ENCODE measurements at places on chromosomes 7 and 10. TPM values are rescaled to one million over a fixed set of nuclear protein-coding genes. Genes with fewer than 3 reads are reported as not detected.

DNA sequence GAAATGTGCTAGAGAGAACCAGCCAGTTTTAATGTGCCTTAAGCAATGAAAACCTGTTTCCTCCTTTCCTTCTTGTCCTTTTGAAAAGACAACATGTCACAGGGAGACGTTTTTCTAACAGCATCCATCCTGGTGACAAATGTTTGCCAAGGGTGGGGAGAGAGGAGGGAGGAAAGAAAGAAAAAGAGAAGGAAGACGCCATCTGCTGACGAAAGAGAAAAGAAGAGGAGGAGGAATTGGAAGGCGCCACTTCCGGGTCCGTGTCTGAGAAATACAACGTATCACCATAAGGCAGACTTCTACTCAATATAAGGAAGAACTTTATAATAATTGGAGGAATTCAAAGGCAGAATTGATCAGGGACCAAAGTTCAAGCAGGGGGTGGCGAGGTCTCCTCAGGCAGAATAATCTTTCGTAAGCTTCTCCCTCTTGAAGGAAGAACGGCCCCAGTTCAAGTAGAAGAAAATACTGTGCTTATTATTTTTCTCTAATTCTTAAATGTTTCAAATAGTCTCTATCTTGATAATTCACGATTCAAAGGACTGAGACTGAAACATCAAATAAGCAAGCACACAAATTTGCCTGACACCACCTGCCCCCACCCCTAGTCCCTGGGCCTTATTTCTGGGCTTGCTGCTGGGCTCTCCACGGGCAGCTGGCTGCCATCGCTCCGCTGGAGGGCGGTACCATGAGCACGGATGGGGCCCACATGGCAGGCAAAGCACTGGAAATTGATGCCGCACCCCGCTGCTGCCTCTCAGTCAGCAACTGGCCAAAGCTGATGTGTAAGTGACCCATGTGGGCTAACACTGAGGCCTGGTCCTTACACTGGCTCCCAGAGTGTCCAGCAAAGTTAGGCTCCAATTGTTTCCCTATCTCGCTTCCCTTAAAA, 273.7 kb upstream of the KLF14 start:
- peak; percentile 52 for DNase-seq

GRCh38 chr10:24438800-24439199, 229.9 kb downstream of the KIAA1217 start:
- DNase-seq, result no peak

DNA sequence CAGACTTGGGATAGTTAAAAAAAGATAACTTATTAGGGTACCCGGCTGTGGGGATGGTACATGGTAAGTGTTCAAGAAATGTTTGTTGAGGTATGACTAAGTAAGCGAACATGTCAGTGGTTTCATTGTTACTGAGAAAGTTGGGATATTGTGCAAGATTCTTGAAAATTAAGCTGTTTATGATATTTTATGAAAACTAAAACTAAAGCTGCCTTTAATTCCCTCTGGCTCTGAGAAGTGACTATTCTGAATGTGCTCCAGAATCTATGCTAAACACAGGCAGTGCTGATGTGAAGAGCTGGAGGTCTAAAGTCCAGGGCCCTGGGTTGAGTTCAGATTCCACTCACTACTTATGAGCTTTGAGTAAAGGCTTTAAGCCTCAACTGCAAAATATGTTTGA, 72.9 kb downstream of the AOAH start:
- DNase-seq, result no peak

GRCh38 chr7:45967591-45968157, 46.6 kb upstream of the IGFBP3 start:
- DNase-seq, result no peak

DNA sequence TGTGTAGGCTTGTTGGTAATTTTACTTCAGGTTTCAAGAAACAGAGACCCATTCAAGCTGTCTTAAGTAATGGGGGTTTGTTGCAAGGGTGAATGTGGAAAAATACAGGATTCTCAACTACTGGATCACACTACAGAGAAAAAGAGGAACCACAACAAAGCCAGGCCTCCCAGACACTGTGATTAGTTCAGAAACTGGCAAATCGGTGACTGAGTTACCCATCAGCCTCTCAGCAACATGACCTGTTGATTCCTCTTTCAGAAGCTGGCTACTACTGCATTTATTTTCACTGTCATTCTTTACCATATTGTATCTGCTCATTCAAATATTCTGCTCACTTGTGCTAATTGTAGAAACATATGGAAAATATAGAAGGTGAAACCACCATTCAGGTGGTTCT, 16.0 kb downstream of the CCDC71L start:
- DNase-seq, result no peak

DNA sequence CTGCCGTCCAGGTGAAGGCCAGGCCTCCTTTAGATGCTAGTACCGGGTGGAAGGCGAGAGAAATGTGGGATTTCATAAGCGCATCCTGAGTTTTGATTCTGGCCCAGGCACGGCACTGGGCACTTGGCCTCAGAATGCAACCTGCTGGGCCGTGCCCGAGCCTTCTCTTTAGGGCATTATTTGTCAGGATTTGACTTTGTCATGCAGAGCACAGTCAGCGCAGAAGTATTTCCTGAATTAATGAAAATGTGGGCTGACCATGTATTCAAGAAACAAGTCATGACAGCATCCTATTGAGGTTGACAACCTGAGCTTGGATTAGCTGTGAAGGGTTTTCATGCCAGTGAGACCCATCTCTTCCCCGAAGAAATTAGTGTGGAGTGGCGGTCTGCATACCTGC, 34.4 kb downstream of the RCC1L start:
- no peak for DNase-seq

DNA sequence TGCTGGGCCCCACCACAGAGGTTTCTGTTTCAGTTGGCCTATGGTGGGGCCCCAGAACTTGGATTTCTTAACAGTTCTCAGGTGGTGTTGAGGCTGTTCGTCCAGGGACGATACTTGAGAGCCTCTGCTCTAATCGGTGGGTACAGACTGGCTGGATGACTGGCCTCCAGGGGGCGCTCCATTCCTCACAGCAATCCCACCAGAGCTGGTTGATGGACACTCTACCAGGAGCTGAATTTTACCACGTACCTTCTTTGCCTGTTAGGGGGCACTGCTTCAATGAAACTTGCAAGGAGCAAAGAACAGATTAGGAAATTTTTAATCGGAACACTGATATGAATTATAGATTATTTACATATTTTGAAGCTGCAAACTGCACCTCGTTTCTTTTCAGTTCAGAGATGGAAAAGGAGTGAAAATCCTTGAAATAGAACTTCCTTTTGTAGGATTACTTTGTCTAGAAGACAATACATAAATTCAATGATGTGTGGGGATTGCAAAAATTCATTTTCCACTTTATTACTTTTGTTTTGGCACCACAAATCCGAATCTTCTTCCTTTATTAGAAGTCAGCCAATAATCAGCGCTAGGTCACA, 44.8 kb downstream of the KBTBD2 start:
- peak; percentile 84 for DNase-seq

GRCh38 chr10:110664483-110665420, 20.6 kb downstream of the RBM20 start:
- no peak for DNase-seq

GRCh38 chr10:12056748-12057147, 12.0 kb upstream of the DHTKD1 start:
- no peak for DNase-seq

- DNase-seq, result no peak
Observed at GRCh38 chr10:75319274-75319673, 82.3 kb downstream of the ZNF503 start.

GRCh38 chr7:45601816-45602540, 27.8 kb downstream of the ADCY1 start:
- no peak for DNase-seq

DNA sequence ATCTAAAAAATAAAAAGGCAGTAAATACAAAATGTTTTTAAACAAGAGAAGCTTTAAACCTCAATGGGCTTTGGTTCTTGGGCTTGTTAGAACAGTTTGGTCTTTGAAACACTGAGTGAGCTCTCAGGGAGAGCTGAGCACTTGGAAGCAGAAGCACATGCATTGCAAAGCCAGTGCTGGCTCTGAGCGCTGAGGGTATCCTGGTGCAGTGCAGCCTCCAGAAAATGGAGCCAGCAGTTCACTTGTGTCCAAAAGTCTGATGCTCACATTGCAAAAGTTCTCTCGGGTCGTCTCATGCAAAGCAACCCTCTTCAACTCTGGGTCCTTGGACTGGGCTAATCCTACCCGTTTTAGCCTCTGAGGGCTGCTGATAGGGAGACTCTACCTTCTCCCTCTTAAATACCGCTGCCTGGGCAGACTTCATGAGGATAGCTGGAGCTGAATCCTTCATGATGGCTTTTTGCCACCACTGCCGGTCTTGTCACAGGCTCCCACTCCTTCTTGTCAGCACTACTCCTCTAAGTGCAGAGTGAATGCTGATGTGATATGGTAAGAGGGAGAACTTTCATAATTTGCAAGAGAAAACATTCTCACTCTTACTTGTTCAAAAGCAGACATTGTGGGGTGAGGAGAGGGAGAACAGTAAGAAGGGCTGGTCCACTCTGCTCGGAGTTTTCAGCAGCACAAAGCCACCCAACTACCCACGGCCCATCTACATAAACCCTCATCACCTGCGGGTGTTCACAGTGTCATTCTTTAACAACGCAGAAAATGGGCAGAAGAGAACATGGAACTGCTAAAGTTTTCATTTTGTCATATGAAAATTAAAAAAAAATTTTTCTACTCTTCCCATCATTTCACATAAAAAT, 42.2 kb upstream of the BMPER start:
- no peak for DNase-seq

GRCh38 chr7:83697804-83698530, 49.0 kb upstream of the SEMA3E start:
- no peak for DNase-seq

- no peak for DNase-seq
Observed at GRCh38 chr7:474605-475424, 44.8 kb downstream of the PDGFA start.

DNA sequence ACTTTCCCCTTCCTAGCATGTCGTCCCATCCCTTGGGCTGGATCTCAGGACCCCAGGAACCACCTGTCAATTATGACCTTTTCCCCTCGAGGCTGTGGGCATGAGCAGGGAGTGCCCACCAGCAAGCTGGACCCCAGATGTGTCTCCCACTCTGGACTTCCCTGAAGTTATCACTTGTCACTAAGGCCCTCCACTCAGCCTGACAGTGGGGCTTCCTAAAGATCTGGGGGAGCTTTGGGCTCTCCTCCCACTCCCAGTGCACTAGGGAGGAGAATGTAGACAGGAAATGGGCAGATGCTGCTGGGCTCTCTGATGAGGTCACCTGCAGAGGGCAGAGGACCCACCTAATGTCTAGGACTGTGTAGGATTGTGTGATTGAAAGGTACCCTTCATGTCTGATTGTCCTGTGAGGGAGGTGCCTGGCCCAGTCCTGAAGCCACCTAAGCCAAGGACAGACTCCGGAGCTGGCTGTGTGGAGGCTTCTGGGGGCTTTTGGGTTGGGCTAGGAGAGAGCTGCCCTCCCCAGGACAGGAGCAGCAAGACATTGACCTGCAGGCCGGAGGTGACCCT, 18.7 kb downstream of the MYO1G start:
- DNase-seq, result no peak

GRCh38 chr7:135661311-135662122, 797 bp upstream of the STMP1 start:
- no peak for DNase-seq

GRCh38 chr7:93014410-93014809, 103.4 kb downstream of the SAMD9 start:
- no peak for DNase-seq

DNA sequence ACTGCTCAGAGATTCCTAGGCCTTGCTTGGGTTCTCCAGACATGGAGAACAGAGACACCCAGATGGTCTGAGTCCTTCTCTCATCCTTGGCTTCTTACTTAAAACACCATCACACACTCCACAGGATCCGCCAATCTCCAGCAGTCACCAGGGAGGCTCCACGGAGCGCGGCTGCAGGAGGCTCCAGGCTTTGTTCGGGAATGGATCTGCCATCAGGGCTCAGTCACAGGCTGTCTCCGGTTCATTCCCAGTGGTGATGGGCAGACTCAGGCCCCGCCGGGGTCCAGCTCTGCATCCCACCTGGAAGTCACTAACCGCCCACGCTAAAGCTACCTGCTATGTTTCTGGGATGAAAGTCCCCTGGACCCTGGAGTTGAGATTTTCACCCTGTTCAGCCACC, 312.9 kb downstream of the TCERG1L start:
- no peak for DNase-seq

GRCh38 chr10:100347568-100348195, 649 bp downstream of the SCD start:
- no peak for DNase-seq

- no peak for DNase-seq
Observed at GRCh38 chr7:93364806-93365205, 132.6 kb downstream of the VPS50 start.

DNA sequence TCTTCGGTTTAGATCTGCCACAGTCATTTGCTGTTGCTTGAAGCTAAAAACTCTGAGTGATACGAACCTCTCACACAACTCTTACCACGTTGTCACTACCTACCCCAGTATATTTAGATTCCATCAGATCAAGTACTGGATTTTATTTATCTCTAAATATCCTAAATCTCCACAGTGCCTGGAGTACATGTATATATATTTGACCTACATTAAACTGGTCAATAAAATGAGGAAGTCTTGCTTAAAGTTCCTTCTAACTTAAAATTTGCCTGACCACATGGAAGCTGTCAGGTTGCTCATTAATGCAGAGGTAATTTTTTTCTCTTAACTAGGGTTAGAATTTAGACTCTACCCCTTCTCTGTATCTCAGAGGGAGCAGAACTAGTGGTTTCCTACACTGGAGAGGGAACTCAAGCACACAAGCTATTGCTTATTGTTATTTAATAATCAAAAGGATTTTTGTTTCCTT, 3.1 kb upstream of the MACC1 start:
- no peak for DNase-seq

- no peak for DNase-seq
Observed at GRCh38 chr10:29026065-29026797, 262.6 kb upstream of the LYZL1 start.

DNA sequence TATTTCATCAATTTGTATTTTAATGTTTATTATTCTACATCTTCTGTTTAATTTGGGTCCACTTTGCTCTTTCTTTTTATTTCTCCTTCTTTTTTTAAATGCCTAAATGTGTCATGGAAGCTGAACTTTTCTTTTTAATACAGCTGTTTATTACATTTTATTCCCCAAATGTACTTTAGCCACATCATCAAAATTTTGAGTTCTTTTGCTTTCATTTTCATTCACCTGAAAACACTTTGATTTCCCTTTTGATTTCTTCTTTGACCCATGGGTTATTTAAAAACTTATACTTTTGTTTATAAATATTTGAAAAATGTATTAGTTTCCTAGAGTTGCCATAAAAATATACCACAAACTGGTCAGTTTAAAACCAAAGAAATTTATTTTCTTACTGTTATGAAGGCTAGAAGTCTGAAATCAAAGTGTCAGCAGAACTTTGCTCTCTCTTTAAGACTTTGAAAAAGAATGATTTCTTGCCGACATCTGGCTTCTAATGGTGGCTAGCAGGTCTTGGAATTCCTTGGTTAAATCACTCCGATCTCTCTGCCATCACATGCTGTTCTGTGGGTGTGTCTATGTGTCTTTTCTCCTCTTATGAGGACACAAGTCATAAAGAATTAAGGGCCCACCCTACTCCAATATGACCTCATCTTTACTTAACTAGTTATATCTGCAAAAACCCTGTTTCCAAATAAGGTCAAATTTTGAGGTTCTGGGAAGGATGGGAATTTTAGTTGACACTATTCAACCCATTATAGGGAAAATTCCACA, 225.5 kb downstream of the ANKRD7 start:
- no peak for DNase-seq

Gene SEMA3C
- total RNA-seq, result not detected

Gene FBXO24
- 0.54 TPM for total RNA-seq

Gene MMP21
- total RNA-seq, result not detected

Gene CPN1
- total RNA-seq, result not detected

Measured in activated naive CD8-positive, alpha-beta T cell treated with anti-CD3 and anti-CD28 coated beads for 36 hours (primary cell).